Activated CD4-positive, alpha-beta T cell treated with anti-CD3 and anti-CD28 coated beads for 1 hour (primary cell): ENCODE measurements at places on chromosomes 7 and 10.

GRCh38 chr7:48628793-48629349 is 295.5 kb upstream of the CDC14C start:
- no peak for DNase-seq

DNA sequence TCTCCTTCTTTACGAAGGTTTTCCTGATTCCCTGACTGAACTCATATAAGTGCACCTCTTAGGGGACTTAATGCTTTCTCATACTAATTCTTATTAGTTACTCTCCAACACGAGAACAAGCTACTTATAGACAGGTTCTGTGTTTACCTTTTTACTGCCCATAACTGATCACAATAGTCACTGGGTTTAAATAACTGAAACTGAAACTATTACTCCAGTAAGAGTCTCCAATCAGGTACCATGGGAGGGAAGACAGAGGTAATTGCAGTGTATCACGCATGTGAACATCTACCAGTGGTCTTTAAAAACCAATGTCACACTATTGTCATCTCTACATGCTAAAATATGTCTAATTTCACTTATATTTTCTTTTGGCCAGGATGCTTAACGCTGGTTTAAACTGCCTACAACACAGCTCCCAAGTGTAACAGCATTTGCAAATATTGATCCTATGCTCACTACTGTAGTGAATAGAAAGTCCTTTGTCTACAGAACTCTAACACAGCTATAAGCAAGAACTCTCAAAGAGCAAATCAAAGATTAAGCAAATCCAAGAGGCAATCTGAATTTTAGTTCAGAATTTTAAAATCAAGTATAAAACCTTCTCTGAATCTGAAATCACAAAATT is 3.6 kb downstream of the GDI2 start:
- DNase-seq = no peak

DNA sequence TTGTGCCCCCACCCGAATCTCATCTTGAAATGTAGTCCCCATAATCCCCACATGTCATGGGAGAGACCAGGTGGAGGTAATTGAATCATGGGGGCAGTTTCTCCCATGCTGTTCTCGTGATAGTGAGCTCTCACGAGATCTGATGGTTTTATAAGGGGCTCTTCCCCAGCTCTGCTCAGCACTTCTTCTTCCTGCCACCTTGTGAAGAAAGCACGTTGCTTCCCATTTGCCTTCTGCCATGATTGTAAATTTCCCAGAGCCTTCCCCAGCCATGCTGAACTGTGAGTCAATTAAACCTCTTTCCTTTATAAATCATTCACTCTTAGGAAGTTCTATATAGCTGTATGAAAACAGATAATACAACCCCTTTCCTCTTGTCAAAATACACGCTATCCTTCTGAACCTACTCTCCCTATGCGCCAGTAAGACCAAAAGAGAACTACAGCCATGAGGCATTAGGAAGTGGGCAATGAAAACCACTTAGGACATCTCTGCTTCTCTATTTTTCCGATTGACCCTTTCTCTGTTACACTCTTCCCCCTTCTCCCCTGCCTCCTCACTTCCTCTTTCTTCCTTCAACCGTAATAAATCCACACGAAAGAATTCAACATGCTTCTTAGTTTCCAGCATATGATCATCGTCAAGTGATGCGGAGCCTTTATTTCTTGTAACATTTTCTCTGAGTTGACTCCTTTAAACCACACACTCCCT is 101.2 kb upstream of the WDR11 start:
- no peak for DNase-seq

DNA sequence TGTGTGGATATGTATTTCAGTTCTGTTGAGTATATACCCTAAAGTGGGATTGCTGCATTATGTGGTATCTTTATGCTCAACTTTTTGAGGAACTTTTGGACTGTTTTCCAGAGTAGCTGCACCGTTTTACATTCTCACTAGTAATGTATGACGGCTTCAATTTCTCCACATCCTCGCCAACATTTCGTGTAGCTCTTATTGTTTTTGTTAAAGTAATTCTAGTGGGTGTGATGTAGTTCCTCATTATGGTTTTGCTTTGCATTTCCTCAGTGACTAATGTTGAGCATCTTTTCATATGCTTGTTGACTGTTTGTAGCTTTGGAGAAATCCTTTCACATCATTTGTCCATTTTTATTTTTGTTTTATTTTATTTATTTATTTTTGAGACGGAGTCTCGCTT is 4.5 kb downstream of the STMP1 start:
- no peak for DNase-seq

GRCh38 chr7:86931439-86931838 is 128.0 kb downstream of the ELAPOR2 start:
- DNase-seq = no peak

DNA sequence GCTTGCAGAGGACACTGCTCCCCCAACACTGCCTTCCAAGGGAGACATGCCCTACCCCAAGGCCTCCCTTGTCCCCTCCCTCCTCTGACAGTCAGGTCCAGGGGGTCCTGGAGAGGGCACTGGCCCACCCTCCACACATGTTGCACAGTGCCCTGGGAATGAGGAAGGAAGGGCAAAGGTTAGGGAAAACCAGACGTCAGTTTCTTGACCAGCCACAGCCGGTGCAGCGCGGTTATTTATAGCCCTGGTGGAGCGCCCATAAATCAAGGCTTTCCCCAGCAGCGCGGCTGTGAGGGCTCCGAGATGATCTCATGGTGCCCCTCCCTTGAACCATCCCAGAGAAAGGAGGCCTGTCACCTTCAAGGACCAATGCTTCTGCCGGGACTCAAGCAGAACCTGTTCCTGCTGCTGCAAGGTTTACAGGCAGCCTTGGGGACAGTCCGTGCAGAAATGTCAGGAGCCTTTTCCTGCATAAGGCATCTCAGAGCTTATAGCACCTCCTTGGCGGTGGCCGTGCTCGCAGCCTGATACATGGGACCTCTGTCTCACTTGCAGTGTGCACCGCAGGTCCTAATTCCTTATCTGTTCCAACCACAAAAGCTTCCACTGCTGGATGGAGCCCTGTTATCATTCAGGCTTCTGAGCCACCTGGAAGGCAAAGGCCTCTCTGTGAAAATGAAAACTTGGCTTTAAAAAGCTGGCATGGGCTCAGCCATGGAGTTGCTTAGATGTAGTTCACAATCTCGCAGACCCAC is 127.3 kb downstream of the LHPP start:
- DNase-seq = no peak

- DNase-seq = no peak
Measured at GRCh38 chr7:22990588-22990949, 23.4 kb downstream of the HYCC1 start.

DNA sequence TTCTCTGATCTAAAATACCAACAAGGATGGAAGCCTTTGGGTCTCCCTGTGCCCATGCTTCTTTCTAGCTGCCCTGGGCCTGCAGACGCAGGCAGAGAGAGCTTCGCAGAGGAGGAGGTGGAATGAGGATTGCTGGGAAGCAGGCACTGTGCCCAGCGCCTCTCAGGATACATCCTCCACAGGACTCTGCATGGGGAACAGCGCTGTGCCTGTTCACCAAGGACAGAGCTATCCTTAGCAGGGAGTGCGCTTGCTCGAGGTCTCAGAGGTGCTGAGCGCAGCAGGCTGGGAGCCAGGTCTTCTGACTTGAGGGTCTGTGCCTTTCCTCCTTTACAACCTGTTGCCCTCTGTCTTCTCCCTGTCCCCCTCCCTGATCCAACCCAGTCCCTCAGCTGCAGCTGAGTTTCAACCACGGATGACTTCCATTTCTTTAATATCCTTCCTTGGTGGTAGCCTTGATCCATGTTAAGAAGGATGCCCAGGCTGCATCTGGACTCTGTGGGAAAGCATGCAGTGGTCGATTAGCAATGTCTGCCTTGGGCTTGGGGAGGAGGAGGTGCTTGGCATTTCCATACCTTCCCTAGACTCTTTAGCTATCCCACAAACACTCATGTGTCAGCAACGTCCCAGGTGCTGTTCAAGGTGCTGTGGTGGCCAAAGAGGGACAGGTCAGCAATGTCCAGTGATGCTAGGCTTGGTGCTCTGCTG is 219.6 kb upstream of the GPR26 start:
- no peak for DNase-seq

DNA sequence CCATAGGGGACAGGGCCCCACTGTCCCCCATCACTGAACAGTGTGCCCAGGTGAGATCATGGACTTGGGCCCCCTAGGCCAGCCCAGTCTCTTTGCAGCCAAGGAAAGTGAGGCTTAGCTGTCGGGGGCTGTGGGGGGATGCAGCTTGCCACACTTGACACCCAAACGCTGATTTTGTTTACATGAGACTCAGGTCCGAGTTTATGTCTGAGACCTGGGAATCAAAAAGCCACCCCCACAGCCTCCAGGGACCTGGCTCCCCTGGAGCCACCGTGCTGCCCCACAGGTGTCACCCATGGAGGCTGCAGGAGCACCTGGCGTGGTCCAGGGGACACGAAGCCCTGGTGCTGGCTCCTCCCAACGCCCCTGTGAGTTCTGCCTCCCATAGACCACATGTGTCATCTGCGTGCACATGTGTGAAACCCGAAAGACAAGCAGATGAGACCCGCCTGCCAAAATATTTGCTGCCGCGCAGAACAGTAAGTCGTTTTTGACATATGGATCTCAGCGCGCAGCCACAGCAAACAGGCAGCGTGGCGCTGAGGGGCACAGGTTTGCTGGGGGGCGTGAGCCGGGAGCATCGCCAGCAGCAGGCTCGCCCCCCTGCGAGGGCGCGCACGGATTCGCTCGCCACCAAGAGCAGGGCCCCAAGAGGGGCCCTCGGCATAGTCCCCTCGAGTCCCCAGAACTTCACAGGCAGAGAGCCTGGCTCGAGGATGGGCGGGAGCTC is 112.3 kb downstream of the LHPP start:
- no peak for DNase-seq

DNA sequence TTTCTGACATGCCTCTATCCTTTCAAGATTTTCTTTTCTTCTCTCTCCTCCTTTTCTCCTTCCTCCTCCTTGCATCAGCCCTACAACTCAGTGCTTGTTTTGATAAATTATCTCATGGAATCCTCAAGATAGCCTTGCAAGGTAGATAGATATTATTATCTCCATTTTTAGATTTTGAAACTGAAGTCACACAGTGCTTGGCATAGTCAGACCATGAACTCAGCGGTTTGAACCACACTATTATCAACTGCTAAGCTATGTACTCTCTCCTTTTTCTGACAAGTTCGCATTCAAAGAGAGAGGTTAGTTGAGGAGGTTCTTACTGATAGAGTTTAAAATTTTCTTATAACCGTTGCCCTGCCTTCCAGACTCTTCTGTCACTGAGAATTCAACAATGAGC is 79.1 kb downstream of the SUGCT start:
- DNase-seq = no peak

- DNase-seq = no peak
Measured at GRCh38 chr7:48518092-48518491, 346.8 kb downstream of the ABCA13 start.

- DNase-seq = no peak
Measured at GRCh38 chr10:116215651-116216050, 57.4 kb downstream of the GFRA1 start.

DNA sequence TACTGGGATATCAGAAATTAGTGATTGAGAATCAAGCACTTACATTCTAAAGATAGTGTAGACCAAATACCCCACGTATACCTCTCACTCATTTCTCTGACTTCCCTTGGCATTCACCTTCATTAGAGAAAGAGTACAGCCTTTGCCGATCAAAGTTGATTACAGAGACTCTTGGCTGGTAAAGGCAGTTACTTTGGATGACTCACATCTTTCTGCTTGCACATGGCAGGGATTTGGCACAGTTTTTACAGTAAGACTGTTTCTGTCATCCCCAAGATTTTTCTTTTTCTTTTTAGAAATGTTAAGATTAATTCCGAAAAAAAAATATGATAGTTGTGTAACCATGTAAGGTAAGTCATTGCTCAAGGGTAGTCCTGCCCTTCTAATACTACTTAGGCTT is 143.0 kb downstream of the TSPAN12 start:
- DNase-seq = no peak

DNA sequence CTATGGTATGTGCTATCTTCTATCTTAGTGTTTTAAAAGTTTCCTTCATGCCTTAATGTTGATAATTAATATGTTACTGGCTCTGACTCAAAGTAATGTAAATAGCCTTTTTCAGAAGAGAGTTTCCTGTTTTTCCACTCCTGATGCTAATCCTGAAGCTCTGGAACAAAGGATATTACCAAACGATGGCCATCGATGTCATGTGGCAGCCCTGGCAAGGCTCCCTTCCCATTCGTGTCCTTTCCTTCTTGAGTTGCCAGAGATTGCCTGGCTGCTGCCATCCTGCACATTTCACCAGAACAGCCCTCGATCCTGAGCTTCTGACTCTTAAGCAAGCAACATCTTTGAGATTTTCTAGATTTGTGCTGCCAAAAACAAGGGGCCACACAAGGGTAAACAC is 46.0 kb downstream of the RNF133 start:
- DNase-seq = no peak

- DNase-seq = no peak
Measured at GRCh38 chr10:130108934-130109604, 1.6 kb downstream of the C10orf143 start.
